ENCODE measurements at places on chromosomes 11 and 22. TPM values are rescaled to one million over a fixed set of nuclear protein-coding genes. Genes with fewer than 3 reads are reported as not detected.

Gene CALCA
- not detected for total RNA-seq

DNA sequence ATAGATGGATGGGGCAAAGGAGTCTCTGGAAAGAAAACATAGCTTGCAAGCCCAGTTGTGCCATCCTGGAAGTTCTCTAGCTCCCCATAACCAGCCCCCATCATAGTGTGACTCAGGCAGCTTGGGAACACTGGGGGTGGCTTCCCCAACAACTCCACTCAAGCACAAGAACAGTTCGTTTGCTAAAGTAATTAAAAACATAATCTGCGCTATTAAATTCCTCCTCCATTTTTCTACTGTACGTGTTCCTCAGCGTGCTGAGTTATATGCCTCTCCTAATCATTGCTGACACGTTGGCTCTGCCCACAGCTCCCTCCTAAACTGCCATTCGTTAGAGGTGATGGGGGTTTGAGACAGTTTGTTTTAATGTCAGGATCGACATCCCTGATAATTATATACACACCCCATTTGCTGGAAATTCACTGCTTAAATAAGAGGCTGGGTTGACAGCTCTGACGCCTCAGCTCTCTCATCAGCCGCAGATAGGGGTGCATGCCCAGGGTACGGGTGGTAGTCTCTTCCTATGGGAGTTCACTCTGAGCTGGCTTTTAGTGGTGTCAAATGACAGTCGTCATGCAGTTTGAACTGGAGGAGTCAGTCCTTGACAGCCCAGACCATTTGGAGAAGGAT lies 59.5 kb upstream of the SEZ6L start:
- no peak for DNase-seq

DNA sequence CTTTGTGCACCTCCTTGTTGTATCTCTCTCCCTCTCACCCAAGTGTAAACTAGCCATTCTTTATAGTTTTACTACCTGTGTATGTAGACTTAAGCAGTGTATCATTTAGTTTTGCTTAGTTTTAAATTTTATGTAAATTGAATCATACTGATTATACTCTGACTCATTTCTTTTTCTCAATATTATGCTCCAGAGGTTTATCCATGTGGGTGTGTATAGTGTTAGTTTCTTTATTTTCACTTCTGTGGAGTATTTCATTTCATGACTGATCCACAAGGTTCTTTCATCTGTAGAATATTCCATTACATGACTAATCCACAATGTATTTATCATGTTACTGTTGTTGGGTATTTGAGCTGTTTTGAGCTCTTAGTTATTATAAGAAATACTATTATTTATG lies 62.0 kb downstream of the CCDC34 start:
- no peak for DNase-seq

GRCh38 chr11:20592741-20593140 lies 6.7 kb upstream of the SLC6A5 start:
- DNase-seq, result no peak

DNA sequence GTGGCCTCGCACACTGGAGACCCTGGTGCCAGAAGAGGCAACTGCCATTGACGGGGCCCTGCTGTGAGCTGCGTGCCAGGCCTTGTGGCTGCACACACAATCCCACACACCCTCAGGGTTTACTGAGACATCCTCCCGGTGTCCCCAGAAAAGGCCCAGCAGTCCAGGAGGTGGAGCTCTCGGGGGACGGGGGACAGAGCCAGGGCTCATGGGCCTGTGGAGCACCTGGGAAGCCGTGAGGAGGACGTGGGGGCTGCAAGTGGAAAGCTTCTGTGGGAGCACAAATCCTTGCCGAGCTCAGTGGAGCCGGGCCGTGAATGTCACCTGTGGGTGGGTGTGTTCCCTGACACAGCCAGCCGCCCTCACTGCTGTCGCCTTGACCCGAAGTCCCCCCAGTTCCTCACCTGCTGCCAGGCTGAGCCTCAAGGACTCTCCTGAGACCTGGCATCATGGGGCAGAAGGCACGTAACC lies 609.7 kb downstream of the TBC1D22A start:
- DNase-seq, result no peak

DNA sequence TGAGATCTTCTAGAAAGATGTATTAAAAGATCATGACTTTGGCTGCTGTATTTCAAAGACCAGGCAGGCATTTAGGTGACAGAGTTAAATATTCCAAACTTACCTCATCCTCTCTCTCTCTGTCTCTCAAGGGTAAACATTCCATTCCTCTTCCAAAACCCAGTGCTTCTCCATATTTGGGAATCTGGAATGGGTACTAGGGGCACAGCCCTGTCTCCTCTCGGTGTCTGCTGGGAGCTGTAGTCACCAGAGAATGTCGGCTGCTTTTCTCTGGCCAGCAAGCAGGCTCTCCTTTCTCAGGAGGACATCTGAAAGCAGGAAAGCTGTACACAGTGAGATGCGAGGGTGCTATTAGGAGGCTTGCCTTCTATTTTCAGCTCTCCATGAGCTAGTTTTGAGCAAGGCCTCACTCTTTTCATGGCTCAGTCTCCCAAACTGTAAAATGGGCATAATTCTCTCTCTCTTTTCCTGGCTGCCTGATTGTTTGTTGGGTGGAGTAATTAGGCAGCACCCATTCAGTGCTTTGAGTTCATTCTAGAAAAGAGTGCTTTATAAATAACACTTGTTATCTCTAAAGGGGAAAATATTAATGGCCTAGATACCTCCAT lies 9.3 kb upstream of the PEX26 start:
- no peak for DNase-seq

DNA sequence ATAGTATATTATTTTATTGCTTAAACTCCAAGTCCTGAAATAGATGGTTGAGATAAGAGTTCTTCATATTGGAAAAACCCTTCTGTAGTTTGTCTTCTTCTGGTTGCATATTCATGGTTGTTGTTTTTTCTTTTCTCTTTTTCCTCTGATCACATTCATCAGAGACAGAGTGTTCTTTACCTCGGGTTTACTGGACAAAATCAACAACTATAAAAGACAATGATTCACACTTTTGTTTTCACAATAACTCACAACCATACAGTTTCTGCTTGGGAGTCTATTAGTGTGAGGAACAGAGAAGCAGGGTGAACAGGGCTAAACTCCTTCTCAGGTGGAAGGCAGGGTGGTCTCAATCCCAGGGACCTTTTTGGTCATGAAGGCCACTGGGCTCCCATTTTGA lies 2.6 kb upstream of the SLC22A25 start:
- no peak for DNase-seq

- DNase-seq, result no peak
These were observed 28.3 kb upstream of the SMIM35 start for GRCh38 chr11:118115048-118115447.

Gene IL17RA
- 63.7 TPM for total RNA-seq

- DNase-seq, result no peak
These were observed 38.6 kb downstream of the TRMU start for GRCh38 chr22:46373921-46374662.

Gene MYO7A
- 18.3 TPM for total RNA-seq

DNA sequence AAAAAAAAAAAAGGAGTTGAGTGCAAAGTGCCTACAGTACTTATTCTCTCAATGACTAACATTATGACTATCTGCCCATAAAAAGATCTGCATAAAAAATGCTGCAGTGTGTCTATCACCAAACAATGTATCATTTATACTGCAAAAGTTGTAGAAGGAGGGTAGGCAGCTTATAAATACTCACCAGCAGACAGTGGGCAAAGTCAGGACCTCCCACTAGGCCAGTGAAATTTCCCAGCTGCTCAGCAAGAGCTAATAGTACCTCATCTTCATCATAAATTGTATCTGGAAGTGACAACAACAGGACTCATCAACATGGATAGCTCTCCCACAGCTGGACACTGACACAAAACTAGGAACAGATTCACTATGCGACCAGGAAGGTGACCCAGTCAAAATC lies 1.6 kb downstream of the PPP2R1B start:
- DNase-seq, result no peak

DNA sequence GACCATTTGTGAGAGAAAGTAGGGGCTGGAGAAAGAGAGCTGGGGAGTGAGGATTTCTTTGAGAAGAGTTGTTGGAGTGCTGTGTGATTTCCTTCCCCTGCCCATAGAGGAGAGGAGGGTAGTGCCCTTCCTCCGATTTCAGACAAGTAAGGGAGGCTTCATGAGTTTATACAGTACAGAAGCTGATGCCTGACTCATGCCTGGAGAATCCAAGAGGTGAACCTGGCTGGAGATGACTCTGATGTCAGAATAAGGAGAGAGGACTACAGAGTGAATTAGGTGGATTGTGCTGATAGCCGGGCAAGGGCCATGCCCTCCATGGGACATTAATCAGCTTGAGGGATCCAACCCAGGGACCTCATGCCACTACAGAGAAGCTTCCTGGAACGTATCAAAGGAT lies 91.6 kb downstream of the FAR1 start:
- no peak for DNase-seq

GRCh38 chr11:117300773-117301172 lies 9.6 kb downstream of the BACE1-AS start:
- DNase-seq, result no peak

- no peak for DNase-seq
These were observed 8.3 kb downstream of the ATP5MGL start for GRCh38 chr22:42632096-42632495.

- peak; percentile 52 for DNase-seq
These were observed at the start of gene NRIP3 for GRCh38 chr11:9003573-9004182. Gene NRIP3, minus strand, starts transcription at chr11:9004001. Its CDS starts 66 bp downstream, at chr11:9003935.

- no peak for DNase-seq
These were observed 40.0 kb downstream of the DUSP8 start for GRCh38 chr11:1532014-1532586.

DNA sequence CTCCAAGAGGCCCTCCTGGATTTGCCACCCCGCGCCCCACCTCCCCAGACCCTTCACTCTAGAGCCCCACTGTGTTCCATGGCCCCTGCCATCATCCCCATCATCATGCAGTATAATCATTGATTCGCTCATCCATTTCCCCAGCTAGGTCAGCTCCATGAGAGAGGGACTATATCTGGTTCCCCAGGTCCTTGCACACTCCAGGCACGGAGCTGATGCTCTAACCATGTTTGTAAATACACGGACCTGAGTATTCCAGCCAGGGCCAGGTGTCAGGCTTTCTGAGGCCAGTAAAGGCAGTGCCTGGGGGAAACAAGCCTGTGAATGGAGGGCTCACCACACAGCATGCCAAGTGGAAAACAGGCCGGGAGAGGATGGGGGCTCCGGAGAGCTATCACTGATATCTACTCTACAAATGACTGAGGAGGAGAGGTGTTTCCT lies 27.1 kb upstream of the OAF start:
- no peak for DNase-seq

DNA sequence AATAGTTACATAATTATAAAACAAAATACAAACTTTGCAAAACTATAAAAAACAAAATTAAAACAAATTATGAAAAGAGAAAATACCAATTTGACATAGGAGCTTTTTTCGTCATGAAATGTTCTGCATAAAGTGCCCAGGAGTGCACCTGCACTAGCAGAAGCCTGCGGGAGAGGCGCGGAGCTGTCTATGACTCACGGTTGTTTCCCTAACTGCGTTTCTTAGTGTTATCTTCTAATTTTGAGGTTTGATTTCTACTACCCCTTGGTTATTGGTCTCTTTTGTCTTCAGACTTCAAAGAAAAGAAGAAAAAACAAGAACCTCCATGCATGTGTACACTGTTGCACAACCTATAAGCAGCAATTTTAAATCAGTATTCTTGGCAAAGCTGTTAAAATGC lies 740.9 kb upstream of the LRRC4C start:
- DNase-seq, result no peak

- DNase-seq, result no peak
These were observed 30.4 kb downstream of the PAAF1 start for GRCh38 chr11:73907191-73907590.

GRCh38 chr22:43181321-43182076 lies 5.4 kb downstream of the TTLL12 start:
- DNase-seq, result no peak

DNA sequence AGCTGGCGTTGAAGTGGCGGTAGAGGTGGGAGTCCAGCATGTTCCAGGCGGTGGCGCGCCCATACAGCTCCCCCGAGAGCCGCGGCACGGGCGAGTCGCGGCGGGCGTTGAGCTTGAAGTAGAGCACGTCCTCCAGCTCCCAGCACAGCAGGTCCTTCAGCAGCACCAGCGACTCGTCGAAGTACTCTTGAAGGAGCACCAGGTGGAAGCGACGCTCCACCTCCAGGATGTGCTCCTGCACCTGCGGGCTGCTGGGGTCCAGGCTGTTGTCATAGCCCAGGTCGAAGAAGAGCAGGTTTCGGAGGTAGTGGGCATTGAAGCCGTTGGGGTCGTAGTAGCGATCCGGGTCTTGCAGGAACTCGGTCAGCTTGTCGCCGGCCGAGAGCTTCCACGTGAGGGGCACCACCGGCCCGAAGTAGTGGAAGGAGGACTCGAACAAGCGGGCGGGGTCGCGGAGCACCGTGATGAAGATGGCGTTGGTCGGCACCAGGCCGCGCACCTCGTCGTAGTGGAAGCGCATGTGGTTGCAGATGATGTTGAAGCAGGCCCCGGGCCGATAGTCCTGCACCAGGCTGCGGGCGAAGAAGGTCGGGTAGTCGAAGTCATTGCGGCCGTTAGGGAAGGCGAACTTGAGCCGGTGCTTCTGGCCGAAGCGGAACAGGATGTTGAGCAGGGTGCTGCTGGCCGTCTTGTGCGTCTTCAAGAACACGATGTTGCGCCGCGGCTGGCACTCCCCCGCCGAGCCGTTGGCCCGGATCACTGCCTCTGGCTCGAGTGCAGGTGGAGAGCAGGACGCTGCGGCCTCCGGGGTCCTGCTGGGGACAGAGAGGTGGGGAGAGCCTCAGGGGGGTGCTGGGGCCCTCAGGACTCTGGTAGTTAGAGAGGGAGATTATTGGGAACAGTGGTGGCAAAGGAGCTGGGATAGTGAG lies 9.0 kb upstream of the SEC14L6 start:
- no peak for DNase-seq

- no peak for DNase-seq
These were observed 39.3 kb downstream of the NFRKB start for GRCh38 chr11:129856036-129856435.

Gene CSNK2A3
- 4.3 TPM for total RNA-seq

- DNase-seq, result no peak
These were observed 113.5 kb upstream of the GUCY1A2 start for GRCh38 chr11:107131756-107132155.

Gene C11orf86
- not detected for total RNA-seq

Gene APOL5
- not detected for total RNA-seq

Gene MAJIN
- not detected for total RNA-seq

DNA sequence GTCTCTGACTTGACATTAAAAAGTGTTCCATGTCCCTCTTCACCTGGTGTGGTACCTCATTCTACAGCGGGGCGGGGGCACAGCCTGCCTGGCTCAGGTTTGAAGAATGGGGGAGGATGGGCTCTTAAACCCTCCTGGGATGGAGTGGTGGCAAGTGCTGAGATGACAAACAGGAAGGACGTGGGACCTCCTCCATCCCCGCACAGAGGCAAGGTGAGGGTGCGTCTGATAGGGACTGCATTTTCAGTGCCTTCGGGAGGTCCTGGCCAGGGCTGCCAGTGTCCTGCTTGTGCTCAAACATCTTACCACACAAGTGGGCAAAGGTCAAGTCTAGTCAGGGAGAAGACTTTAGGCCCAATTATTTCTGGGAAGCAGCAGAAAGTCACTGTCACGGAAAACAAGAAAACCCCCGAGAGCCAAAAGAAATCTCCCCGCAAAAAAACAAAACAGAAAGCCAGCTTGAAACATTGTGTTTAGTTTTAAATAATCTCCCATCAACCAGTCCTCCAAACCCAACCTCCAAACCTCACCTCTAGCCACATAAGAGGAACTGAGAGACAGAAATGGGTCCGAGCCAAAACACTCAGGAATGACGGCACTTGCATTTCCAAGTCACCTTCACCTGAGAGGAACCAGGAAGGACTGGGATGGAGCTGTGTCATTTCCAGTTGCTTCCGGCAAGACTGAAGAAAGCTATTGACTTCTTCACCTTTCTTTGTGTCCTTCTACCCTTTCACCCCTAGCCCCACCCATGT lies 966.5 kb downstream of the NTM start:
- no peak for DNase-seq

Gene LRRC74B
- total RNA-seq, result not detected
